ENCODE measurements at places on chromosomes 12 and 14.

DNA sequence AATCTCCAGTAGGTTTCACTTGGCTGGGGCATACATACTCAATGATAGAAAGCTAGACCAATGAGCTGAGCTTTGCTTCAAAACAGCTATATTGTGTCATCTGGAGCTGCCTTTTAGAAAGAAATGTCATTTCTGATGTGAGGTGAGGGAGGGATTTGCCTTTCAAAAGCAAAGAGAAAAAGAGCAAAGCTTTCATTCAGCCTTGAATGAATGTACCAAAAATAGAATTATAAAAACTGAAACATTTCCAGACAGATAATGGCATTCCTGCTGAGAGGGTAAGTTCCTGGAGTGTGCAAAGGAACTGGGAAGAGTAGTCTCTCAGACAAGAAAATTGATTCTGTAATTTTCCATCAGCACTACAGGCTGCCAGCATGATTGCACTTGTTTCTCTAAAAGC, 710.0 kb downstream of the LRFN5 start:
- peak; percentile 43 for DNase-seq

DNA sequence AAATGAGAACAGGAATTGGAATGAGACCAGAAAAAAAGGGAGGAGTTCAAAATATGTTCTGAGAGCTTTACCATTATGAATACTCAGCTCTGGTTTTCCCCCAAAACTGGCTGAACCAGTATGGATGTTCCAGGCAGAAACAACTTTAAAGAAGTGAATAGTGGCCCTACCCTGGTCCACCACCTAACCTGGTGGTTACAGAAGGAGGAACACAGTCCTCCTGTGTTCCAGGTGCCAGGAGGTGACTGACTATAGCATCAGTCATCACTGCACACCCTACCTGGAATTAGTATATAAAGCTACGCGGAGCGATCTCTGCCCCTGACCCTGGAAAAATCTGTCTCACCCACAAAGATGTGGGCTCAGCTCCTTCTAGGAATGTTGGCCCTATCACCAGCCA, at the start of gene A2ML1:
TSS of gene A2ML1 (plus strand) at position 324 of the 400 bp plus-strand sequence. CDS start at position 355, 31 bp downstream.
- no peak for DNase-seq

GRCh38 chr12:89162589-89163261, 189.6 kb downstream of the DUSP6 start:
- no peak for DNase-seq

GRCh38 chr12:93336291-93336741, 41.4 kb upstream of the NUDT4 start:
- no peak for DNase-seq

GRCh38 chr14:20412876-20413743, at the start of gene TEP1:
TSS of gene TEP1 (minus strand) at chr14:20413501. CDS start at chr14:20408439, 5,062 bp downstream.
- DNase-seq: peak; percentile 87

- no peak for DNase-seq
Measured at GRCh38 chr14:20723488-20723887, 22.2 kb upstream of the EDDM3A start.

DNA sequence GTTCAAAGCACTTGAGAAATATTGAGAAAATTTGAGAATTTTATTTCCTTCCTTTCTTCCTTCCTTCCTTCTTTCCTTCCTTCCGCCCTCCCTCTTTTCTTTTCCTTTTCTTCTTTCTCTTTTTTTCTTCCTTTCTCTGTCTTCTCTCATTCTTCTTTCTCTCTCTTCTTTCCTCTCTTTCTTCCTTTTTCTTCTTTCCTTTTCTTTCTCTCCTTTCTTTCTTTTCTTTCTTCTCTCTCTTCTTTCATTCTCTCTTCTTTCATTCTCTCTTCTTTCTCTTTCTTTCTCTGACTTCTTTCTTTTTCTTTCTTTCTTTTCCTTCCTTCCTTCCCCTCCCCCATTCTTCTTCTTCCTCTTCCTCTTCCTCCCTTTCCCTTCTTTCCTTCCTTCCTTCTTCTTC, 44.9 kb downstream of the CD163L1 start:
- DNase-seq: no peak

GRCh38 chr14:99790978-99791376, 2.2 kb upstream of the EML1 start:
- DNase-seq: peak; percentile 55

- no peak for DNase-seq
Measured at GRCh38 chr12:52836042-52836466, 1.9 kb upstream of the KRT79 start.

DNA sequence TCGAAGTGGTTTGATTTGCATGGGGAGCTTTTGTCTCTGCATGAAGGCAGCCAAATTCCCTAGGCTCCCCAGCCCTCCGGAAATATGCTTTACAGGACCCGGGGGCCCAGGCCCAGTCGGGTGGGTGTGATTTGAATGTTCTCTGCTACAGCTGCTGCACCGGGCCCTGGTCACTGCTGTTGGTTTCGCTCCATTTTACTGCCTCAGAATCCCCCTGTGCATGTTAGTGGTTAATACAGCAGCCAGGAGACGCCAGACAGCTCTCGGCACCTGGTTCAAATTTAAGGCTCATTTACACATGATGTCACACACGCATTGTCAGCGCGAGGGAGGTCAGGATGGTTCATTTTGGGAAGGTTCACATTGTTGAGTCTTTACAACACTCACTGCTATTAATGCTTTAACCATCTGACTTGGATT, 99.6 kb downstream of the SLC38A6 start:
- DNase-seq: no peak

GRCh38 chr12:115570069-115570777, 707.3 kb downstream of the MED13L start:
- DNase-seq: no peak

DNA sequence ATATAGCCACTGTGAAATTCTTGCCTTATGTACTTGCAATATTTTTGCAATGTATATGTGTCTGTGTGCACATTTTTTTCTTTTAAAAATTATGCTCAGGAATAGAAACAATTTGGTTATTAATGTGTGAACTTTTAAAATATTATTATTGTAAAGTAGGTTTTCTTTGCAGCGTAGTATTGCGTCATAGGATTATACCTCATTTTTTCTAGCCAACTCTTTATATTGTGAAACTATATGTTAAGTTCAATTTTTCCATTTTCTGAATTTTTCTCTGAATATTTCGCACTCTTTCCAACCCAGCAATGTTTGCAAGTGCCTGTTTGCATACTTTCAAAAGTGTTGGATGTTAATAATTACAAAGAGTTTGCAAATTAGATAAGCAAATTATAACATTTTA, 471.6 kb upstream of the LMO3 start:
- no peak for DNase-seq

DNA sequence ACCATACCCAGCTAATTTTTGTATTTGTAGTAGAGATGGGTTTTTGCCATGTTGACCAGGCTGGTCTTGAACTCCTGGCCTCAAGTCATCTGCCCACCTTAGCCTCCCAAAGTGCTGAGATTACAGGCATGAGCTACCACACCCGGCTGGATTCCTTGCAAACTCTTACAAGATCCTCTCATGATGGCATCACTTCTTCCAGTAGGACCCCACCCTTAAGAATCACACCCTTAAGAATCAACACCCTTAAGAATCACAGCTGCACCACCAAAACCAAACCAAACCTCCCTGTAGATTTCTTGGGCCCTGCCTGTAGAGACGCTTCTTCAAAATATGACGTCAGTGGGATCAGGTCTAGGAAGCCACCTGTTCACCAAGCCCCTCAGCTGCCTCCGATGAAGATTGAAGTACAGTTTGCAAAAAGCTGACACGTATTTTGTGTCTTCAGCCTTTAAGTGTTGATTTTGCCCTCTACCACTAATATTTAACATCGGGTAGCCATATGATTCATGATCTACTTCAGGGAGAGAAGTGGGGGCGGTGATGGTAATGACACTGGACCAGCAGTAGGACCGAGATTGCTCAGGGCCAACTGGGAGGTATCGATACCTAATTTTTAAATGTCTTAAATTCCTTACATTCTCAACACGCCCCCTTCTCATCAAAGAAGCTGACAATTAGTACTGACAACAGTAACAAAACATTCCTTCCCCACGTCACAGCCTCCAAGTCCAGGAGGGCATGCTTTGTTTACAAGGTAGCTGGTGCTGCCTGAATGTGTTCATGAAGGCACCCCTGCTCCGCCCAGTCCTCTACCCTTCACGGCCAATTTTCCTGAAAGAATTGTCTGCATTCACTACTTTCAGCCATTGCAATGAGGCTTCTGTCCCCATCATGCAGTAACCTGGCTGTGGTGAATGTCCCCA, 57.2 kb downstream of the ESRRB start:
- no peak for DNase-seq

- DNase-seq: no peak
Measured at GRCh38 chr12:118073768-118074167, 12.8 kb upstream of the WSB2 start.

DNA sequence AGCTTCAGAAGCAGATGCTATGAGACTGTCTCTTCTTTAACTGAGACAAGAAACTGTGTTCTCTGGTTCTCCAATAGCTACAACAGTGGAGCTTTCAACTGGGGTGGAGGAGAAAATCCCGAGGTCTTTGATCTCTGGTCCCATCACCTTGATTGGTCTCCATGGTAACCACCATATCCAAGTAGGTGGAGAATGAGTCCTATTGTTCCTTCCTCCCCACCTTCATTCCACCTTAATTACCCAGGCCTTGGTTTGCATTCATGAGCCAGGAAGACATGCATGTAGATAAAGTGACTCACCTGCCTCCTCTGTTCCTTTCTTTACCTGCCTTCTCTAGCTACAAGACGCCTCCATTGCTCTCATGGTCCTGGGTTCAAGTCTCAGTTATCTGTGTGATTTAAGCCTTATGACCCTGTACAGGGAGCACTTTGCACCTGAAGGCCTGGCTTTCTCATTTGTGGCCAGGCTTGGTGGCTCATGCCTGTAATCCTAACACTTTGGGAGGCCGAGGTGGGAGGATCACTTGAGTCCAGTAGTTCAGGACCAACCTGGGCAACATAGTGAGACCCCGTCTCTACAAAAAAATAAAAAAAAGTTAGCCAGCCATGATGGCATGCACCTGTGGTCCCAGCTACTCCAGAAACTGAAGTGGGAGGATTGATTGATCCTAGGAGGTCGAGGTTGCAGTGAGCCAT, 157.7 kb upstream of the TBX3 start:
- DNase-seq: no peak

- DNase-seq: no peak
Measured at GRCh38 chr12:68310370-68310769, 21.8 kb downstream of the MDM1 start.

DNA sequence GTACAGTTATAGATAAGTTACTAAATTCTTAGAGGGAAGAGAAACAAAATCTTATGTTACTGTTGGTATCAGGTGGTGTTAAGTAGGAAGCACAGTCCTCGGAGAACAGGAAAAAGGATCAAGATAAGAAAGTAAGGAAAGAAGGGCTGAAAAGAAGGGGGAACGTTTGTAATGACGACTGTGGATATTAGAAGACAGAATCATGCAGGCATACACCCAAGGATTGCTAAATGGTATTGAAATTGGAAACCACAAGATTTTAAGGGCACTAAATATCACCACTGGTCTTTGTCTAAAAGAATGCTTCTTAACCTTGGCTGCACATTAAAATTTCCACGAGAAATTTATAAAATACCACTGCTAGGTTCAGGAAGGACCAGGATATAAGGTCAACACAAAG, 34.1 kb upstream of the ERGIC2 start:
- no peak for DNase-seq

DNA sequence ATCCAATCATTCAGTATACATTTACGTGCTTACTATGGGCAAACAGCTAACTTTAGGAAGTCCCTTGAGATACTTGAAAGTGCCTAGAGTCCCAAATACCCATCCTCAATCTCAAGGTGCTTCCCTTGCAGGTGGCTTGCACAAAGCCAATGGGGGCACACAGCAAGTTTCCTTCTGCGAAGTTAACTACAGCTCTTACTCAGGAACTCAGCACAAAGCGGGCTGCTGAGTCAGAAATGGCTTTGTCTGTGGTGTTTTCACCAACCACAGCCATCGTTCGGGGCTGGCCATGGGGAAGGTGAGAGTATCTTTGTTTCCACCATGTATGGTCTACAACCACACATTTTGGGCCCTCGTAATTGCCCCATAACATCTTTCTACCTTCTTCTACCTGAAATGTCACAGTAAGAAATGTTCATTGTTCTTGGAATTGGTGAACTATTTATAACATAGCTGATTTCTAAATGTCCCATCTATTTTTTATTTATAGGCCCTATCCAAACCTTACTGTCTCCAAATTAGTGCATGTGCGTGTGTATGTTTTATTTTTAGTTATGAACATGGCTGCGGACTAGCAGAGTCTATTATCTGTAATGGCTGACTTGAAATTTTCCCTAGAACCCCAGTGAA, 13.9 kb downstream of the MFAP5 start:
- DNase-seq: no peak

DNA sequence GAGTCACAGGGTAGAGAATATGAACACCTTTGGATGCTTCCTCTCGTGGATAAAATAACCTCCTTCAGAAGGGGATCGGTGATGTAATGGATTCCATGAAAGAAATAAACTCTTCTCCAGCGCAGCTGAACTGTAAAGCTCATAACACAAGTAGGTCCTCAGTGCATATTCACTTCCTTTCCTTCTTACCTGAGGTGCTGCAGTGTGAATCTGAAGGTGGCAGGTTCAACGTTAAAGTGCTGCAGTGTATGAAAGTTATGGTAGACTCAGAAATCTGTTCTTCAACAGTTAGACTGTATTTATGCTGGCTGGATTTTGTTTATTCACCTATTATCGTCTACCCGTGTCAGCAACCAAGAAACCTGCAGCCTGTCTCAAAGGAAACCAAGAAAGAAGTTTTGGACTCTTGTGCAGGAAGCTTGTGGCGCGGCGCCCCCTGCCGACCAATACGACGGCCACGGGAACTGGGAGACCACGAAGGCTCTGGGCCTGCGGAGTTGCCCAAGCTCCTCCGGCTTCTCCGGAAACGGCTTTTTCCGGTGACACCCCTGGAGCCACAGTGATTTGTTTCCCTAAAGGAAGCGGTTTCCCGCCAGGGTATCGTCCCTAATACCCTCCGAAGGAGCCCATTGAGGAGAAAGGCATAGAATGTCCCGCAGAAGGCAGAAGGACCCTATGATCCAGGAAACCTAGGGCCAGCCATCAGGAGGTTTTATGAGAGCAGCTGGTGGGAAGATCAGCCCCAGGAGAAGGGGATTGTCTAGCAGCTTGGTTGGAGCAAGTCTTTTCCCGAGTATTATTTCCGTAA, 17.6 kb upstream of the RNASE3 start:
- DNase-seq: no peak

GRCh38 chr14:87076146-87076545, 916.8 kb downstream of the GALC start:
- no peak for DNase-seq

- no peak for DNase-seq
Measured at GRCh38 chr12:123045678-123046077, 65.2 kb downstream of the ARL6IP4 start.
